ENCODE measurements at places on chromosomes 16 and 17. TPM values are rescaled to one million over a fixed set of nuclear protein-coding genes. Genes with fewer than 3 reads are reported as not detected.

Gene ASGR2
- total RNA-seq, result 0.22 TPM

Gene KCNJ12
- 12.3 TPM for total RNA-seq

Gene ZG16
- total RNA-seq, result not detected

Gene GCGR
- total RNA-seq, result not detected

Gene KRT17
- total RNA-seq, result not detected

- peaks cover 70% of the 10 kb centered on the region for H3K4me1 ChIP-seq
- H3K4me3 ChIP-seq, result no peak overlapping the region
- DNase-seq, result no peak
- no peaks in the 10 kb centered on the region for H3K27me3 ChIP-seq
- H3K27ac ChIP-seq, result no peak overlapping the region
These were observed 7.7 kb downstream of the PSMD7 start for GRCh38 chr16:74304164-74304834.

GRCh38 chr17:52938623-52939230 is 780.2 kb upstream of the CA10 start:
- H3K36me3 ChIP-seq, result no peaks in the 10 kb centered on the region
- no peak overlapping the region for H3K27ac ChIP-seq
- no peaks in the 10 kb centered on the region for H3K27me3 ChIP-seq
- no peaks in the 10 kb centered on the region for H3K4me1 ChIP-seq
- DNase-seq, result no peak

- H3K36me3 ChIP-seq, result no peaks in the 10 kb centered on the region
- DNase-seq, result no peak
- no peak overlapping the region for H3K4me3 ChIP-seq
- H3K27ac ChIP-seq, result no peak overlapping the region
- H3K27me3 ChIP-seq, result no peaks in the 10 kb centered on the region
These were observed 395.2 kb downstream of the WWOX start for GRCh38 chr16:78494674-78495073.

- peaks cover 47% of the 10 kb centered on the region for H3K4me1 ChIP-seq
- H3K4me3 ChIP-seq, result no peak overlapping the region
- peaks cover 44% of the 10 kb centered on the region for H3K36me3 ChIP-seq
- no peaks in the 10 kb centered on the region for H3K27me3 ChIP-seq
- no peak for DNase-seq
- H3K27ac ChIP-seq, result peak overlapping the region; percentile 71
These were observed 7.5 kb downstream of the EIF1 start for GRCh38 chr17:41695954-41696757.

GRCh38 chr16:31085873-31086628 is 2.7 kb downstream of the PRSS53 start:
- no peak overlapping the region for H3K4me3 ChIP-seq
- DNase-seq, result no peak
- peaks cover 76% of the 10 kb centered on the region for H3K36me3 ChIP-seq
- H3K27ac ChIP-seq, result no peak overlapping the region
- H3K4me1 ChIP-seq, result peaks cover 20% of the 10 kb centered on the region

- H3K4me3 ChIP-seq, result peak within 1 kb of the TSS; percentile 81
- DNase-seq, result no peak
- H3K4me1 ChIP-seq, result peaks cover 60% of the 10 kb centered on the region
- no peaks in the 10 kb centered on the region for H3K27me3 ChIP-seq
- no peaks in the 10 kb centered on the region for H3K36me3 ChIP-seq
These were observed at the start of gene MPRIP for GRCh38 chr17:17042384-17042736. TSS of gene MPRIP (plus strand) at chr17:17042457. CDS start at chr17:17042849, 392 bp downstream.

DNA sequence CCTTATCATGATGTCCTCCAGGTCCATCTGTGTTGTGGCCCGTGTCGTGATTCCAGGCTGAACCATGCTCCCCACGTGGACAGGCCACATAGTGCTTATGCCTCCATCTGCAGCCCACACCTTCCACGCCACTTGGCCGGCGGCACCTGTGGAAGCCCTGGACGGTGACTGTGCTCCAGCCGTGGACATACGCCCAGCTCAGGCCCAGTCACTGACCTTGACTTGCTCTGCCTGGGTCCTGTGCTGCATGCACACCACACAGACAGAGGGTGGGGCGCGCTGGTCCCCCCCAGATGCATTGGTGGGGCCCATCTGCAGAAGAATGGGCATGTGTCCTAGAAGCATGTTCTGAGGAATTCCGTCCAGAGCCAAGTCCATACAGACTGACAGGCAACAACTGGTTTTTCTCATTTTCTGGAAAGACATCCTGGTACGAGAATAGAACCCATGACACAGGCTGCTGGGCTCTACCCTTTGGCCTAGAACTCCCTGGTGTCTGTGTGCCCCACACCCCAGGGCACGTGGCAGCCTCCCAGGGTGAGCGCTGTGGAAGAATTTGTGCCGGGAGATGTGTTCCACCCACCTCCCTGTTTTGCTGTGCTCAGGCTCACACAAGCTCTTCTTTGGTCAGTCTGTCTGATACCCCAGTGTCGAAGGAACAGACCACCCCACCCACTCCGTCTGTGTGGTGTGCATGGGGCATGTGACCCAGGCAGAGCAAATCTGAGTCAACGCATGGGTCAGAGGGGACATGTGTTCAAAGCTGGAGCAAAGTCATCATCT is 39.5 kb downstream of the GPT2 start:
- no peak overlapping the region for H3K27ac ChIP-seq
- H3K4me1 ChIP-seq, result peaks cover 14% of the 10 kb centered on the region
- no peaks in the 10 kb centered on the region for H3K27me3 ChIP-seq
- H3K4me3 ChIP-seq, result no peak overlapping the region
- no peak for DNase-seq
- H3K36me3 ChIP-seq, result peaks cover 12% of the 10 kb centered on the region

GRCh38 chr17:79612468-79613194 is 1.8 kb upstream of the RBFOX3 start:
- H3K27me3 ChIP-seq, result peaks cover 100% of the 10 kb centered on the region
- no peak for DNase-seq
- no peaks in the 10 kb centered on the region for H3K36me3 ChIP-seq
- H3K27ac ChIP-seq, result no peak overlapping the region
- H3K4me3 ChIP-seq, result no peak overlapping the region
- peaks cover 7% of the 10 kb centered on the region for H3K4me1 ChIP-seq

- no peak for DNase-seq
- peaks cover 27% of the 10 kb centered on the region for H3K4me1 ChIP-seq
- H3K36me3 ChIP-seq, result peaks cover 13% of the 10 kb centered on the region
- peaks cover 26% of the 10 kb centered on the region for H3K27me3 ChIP-seq
- H3K4me3 ChIP-seq, result peak overlapping the region; percentile 75
These were observed 528 bp downstream of the HAGHL start for GRCh38 chr16:727291-727977.

DNA sequence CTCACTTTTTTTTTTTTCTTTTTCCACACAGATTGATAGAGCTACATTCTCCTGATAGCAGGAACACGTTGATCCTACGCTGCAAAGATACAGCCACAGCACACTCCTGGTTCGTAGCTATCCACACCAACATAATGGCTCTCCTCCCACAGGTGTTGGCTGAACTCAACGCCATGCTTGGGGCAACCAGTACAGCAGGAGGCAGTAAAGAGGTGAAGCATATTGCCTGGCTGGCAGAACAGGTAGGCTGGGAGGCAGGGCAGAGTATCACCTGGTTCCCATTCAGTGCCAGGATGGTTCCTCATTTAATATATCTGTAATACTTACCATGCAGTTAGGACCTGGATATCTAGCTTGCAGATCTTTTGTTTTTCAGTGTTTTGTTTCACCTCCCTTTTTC is 51.1 kb upstream of the VPS4A start:
- no peaks in the 10 kb centered on the region for H3K4me1 ChIP-seq
- H3K4me3 ChIP-seq, result no peak overlapping the region
- H3K27me3 ChIP-seq, result no peaks in the 10 kb centered on the region
- H3K36me3 ChIP-seq, result peaks cover 23% of the 10 kb centered on the region
- no peak for DNase-seq

All from left ventricle myocardium inferior (tissue), 1 donor.